ENCODE measurements at places on chromosomes 12 and 14.

DNA sequence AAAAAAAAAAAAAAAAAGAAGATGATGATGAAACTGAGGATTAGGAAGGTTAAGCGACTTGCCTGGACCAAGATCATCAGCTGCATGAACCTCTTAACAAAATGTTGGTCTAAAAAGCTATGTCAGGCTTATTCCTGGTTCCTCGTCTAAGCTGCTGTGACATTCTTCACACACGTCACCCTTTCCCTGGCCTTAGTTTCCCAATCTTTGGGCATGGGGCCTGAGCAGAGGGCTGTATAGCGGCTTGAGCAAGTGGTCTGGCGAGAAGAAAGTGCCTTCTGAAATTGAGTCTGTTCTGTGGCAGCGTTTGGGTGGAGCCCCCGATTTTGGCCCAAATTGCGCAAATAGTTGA is 58.7 kb upstream of the CCND2 start:
- DNase-seq = no peak

DNA sequence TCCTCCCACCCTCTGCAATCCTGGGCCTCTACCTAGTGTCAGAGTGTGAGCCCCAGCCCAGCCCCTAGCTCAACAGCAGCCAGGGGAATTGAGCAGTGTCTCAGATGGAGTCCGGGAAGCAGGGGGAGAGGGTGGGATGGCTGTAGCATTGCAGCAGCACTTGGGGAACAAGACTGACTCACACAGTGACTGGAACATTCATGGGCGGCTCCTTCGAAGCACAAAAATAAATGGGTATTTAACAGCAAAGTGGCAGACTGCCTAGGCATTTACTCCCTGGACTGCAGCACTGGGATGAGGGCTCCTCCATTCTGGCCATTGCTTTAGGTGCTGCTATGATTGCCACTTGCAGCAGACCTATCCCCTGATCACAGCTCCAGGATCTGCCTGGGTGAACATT is 46.0 kb upstream of the STK38L start:
- DNase-seq = no peak

- no peak for DNase-seq
These were observed 7.9 kb upstream of the AVIL start for GRCh38 chr12:57826400-57826799.

DNA sequence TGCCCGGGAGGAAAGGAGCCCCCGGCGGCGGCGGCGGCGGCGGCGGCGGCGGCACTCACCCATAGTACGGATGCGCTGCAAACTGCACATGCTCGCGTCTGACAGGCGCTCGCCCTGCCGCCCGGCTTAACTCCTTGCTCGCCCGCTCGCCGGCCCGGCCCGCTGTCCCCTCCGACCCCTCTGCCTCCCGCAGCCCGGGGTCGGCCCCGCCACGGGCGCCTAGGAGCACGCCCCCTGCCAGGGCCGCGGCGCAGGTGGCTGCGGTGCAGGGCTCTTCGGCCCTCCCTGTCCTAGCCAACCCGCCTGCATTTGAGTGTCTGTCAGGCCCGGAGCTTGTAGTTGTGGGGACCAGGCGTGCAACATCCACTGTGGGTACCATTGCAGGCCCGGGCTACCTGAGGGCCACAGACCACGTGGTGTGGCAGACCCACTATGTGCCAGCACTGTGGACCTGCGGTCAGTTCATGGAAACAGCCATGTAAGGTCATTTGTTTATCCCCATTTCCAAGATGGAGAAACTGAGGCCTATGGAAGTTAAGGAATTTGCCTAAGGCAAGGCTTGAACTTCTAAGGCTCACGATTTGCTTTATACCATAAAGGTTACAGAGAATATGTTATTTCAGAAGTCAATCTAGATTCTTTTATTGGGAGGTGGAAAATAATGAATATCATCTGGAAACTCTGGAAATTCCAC is 17.6 kb upstream of the PLEKHH1 start:
- DNase-seq = no peak

GRCh38 chr12:48981757-48982157 is 3.6 kb downstream of the WNT1 start:
- no peak for DNase-seq
